ENCODE measurements at places on chromosomes 5 and 9.

DNA sequence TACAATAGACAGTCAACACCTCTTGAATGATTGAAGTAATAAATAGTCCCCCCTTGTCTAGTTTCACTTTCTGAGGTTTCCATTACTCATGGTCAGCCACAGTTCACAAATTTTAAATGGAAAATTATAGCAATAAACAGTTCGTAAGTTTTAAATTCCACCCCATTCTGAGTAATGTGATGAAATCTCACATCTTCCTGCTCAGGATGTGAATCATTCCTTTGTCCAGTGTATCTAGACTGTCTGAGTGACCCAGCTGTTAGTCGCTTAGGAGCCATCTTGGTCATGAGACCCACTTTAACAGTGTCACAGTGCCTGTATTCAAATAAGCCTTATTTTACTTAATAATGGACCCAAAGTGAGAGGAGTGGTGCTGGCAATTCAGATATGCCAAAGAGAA is 311.6 kb upstream of the PRR16 start:
- DNase-seq: no peak

DNA sequence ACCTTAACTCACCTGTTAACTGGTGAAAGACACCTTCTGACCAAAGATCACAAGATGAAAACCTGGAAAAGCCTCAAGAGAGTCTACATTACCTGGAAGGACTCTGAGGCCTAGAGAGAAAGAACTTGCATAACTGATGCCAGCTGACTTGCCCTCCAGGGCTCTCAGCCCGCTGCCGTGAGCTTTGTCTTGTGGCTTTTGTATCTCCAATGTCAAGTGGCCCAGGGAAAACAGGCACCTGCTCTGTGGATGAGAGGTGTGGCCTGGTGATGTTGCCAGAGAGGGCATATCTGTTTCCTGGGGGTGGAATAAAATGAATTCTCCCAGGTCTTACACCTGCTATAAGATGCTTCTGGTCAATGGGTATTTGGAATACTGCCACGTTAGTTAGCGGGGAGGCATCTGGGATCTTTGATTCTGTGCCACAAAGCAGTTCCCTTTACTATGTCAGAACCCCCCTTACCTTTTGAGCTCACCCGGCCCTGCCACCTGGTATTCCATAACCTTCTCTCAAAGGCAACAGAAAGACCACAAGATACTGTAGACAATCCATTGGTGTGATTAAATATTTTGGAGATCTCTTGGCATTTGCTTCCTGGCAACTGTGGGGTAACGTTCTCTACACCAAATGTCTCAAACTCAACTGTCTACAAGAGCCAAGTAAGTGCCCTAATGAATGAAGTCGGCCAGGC is 54.9 kb upstream of the N4BP3 start:
- DNase-seq: peak; percentile 69

- no peak for DNase-seq
Measured at GRCh38 chr9:87716141-87716540, 9.8 kb upstream of the CTSL start.

GRCh38 chr5:75482482-75482881 is 28.9 kb downstream of the CERT1 start:
- no peak for DNase-seq

DNA sequence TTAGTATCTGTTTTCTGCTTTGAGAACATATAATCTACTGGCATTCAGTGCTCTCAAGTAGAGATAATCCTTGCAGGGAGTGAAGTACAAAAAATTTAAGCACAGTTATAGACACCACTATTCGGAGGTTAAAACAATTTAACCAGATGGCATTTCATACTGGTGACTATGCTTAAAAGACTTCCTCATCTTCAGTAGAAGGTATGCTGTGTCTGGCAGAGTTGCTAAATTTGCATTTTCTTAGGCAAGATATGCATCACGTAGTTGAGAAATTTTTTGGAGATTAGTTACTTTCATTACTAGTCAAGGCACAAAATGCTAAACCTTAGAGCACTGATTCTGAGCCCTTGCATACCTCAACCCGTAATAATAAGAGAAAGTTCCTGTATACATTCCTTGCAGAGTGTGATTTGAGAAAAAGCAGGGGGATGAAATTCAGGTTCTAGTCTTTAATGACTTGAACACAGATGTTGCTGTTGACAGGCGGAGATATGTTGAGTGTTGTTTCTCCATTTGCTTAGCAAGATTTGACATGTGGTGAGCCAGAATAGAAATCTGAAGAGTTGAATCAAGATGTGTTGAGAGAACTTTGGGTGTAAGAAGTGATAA is 70.8 kb upstream of the STARD4 start:
- no peak for DNase-seq

DNA sequence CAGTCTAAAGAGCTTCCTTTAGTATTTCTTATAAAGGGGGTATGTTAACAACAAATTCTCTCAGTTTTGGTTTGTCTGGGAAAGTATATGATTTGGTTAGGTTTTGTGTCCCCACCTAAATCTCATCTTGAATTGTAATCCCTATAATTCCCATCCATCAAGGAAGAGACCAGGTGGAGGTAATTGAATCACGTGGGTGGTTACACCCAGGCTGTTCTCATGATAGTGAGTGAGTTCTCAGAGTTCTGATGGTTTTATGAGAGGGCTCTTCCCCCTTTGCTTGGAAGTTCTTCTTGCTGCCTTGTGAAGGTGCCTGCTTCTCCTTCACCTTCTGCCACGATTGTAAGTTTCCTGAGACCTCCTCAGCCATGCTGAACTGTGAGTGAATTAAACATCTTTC is 109.1 kb downstream of the MACIR start:
- no peak for DNase-seq

DNA sequence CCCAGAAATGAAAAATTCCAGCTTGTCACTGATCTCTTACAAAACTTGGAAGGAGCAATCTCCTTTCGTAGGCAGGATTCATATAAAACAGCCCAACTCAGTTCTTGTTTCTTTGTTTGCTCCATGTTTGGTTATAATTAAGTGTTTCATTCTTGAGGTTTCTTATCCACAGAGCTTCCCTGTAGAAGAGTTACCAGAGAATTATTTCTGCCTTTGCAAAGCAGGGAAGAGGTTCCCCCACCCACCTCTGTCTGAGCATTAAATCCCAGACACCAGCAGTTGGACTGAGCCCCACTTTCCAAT is 34.1 kb upstream of the RAI14 start:
- no peak for DNase-seq

- no peak for DNase-seq
Measured at GRCh38 chr9:136975644-136976043, 1.7 kb upstream of the PTGDS start.

- DNase-seq: no peak
Measured at GRCh38 chr9:85599540-85600105, 142.1 kb downstream of the AGTPBP1 start.

DNA sequence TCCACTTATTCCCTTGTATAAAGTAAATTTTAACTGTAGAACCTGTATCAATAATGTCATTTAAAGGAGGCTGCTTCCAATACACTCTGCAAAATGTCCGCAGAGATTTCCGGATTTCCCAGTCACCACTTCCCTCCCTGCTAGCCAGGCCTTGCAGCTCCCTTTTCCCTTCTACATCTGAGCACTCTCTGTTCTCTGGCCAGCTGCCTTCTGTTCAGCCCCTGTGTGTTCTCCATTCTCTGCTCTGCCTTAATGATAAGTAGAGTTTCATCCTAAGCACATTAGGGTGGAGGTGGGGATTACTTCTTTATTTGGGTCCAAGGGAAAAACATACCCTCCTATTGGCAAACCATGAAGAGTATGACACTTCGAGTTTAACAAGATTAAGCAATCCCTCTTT is 719.6 kb upstream of the WWC1 start:
- DNase-seq: no peak

GRCh38 chr9:17881371-17881770 is 302.5 kb downstream of the SH3GL2 start:
- no peak for DNase-seq

GRCh38 chr5:179824745-179825112 is 4.0 kb downstream of the SQSTM1 start:
- no peak for DNase-seq

DNA sequence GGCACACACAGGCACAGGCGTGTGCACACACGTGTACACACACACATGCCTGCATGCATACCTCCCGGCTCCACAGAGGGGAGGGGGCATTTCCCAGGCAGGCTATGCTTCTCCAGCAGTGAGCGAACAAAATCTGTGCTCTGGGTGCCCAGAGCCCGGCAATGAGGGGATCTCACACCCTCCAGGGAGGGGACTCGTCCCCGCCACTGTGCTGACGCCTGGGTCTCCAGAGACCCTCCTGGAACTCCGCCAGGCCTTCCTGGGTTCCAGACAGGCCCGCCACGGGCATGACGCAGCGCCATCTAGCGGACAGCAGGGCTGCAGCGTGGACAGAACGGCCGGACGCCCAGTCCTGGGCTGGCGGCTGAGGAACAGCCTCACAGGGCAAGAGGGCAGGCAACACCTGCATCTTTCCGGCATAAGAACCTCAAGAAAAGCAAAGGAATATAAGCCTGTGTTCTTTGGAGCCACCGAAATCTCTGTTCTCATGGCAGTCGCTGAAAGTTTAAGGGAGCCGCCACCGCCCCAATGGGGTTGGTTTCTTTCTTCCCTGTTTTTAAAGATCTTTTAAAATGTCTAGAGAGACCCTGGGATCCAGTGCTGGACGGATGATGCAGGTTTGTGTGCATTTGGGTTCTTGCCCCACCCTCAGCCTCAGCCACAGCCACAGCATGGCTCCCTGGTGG is 135.6 kb upstream of the PPP1R26 start:
- DNase-seq: no peak

- DNase-seq: no peak
Measured at GRCh38 chr9:33460854-33461253, 12.9 kb downstream of the NOL6 start.

GRCh38 chr9:84207491-84207951 is 133.0 kb downstream of the SLC28A3 start:
- DNase-seq: no peak

GRCh38 chr5:150134198-150134588 is 21.5 kb downstream of the PDGFRB start:
- no peak for DNase-seq

DNA sequence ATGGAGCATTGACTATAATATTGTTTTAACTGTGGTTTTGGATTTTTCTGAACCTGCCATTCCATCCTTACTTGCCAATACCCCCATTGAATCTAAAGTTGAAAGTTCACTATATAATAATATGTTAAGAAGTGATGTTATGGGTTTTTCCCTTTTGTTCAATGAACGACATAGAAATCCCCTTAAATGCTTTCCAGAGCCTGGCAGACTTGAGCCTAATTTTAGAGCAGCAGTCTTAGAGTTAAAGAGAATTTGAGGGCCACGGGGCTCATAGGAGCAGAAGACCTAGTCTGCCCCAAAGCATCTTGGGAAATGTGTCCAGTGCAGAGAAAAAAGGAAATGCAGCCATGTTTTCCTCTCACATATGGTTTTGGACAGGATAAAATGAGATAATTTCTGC is 146.1 kb upstream of the SLC44A1 start:
- no peak for DNase-seq

DNA sequence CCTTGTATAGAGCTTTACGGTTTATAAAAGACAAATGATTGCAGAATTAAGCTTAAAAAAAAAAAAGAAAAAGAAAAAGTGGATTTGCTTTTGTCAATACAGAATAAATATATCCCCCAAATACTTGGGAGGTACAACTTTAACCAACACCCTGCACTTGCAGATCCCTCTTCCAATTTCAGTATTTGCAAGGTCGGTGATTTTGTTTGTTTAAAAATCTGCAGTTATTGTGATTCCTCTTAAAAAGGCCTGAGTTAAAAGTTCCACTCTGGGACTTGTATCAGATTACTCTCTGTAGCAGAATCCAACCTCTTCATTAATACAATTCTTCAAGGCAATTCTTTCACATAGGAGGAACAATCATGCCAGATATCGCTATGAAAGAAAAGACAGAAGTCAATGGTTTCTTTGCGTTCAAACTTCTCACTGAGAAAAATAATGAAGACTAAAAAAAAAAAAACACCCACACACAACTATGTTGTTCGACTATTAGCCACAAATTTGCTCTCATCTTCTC is 400.9 kb downstream of the EBF1 start:
- DNase-seq: no peak
